Left colon (tissue), 2 donors: ENCODE measurements at places on chromosomes 16 and 17. TPM values are rescaled to one million over a fixed set of nuclear protein-coding genes. Genes with fewer than 3 reads are reported as not detected.

DNA sequence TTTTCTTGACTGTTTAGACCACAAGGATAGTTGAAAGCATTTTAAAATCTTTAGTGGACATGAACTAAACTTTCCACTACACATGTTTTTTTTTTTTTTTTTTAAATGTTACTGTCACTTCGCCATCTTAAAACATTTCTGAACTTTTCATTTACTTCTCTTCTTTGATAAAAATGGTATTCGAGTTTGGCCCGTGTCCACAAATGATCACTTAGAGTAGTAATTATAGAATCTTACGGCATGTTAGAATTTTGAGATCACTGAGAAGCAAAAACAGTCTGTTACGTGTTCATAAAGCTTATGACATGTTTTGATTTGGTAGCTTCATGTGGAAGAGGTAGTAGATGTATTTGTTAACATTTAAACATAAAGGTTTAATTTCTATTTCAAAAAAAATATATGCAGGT, 1.1 kb downstream of the NSRP1 start:
- DNase-seq = no peak

DNA sequence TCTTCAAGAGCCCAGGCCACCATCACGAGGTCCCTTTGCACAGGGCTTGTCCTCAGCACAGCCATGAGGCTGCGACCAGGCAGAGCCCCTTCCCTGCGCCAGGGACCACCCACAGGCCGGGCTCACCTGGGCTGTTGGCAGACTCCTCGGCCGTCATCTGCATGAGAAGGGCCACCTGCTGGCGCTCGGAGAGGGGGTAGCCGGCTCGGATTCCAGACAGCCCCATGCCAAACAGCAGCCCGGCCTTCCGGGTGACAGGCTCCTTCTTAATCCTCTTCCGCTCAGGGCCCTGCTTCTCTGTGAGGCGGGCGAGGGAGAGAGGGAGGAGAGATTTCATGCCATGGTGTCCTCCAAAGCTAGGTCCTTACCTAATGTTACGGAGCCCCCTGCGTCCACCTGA, 73.4 kb downstream of the ZNF778 start:
- no peak for DNase-seq

Gene SPIRE2
- total RNA-seq = 97.7 TPM

DNA sequence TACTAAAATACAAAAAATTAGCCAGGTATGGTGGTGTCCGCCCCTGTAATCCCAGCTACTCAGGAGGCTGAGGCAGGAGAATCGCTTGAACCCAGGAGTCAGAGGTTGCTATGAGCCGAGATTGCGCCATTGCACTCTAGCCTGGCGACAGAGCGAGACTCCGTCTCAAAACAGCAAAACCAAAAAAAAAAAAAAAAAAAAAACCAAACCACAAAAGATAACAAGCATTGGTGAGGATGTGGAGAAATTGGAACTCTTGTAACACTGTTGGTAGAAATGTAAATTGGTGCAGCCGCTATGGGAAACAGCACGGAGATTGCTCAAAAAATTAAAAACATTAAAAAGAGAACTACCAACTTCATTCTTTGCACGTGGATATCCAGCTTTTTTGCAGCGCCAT, 119.4 kb downstream of the OR1D5 start:
- DNase-seq = no peak

- no peak for DNase-seq
Measured at GRCh38 chr16:56400458-56400857, 24.9 kb downstream of the AMFR start.

Gene HBQ1
- total RNA-seq = not detected

DNA sequence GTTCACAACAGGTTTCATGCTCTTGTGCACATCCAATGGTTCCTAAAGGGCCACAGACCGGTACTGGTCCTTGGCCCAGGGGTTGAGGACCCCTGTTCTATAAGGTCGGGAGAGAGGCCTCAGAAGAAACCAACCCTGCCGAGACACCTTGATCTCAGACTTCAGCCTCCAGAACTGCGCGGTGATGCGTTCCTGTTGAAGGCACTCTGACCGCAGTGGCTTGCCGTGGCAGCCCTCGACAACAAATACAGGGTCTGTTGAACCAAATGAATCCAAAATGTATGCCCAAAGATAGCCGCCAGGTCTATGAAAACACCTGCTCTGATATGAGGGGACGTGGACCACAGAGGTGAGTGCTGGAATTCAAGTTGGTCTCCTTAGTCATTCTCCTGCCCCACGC, 389.8 kb downstream of the SEC14L1 start:
- DNase-seq = no peak

DNA sequence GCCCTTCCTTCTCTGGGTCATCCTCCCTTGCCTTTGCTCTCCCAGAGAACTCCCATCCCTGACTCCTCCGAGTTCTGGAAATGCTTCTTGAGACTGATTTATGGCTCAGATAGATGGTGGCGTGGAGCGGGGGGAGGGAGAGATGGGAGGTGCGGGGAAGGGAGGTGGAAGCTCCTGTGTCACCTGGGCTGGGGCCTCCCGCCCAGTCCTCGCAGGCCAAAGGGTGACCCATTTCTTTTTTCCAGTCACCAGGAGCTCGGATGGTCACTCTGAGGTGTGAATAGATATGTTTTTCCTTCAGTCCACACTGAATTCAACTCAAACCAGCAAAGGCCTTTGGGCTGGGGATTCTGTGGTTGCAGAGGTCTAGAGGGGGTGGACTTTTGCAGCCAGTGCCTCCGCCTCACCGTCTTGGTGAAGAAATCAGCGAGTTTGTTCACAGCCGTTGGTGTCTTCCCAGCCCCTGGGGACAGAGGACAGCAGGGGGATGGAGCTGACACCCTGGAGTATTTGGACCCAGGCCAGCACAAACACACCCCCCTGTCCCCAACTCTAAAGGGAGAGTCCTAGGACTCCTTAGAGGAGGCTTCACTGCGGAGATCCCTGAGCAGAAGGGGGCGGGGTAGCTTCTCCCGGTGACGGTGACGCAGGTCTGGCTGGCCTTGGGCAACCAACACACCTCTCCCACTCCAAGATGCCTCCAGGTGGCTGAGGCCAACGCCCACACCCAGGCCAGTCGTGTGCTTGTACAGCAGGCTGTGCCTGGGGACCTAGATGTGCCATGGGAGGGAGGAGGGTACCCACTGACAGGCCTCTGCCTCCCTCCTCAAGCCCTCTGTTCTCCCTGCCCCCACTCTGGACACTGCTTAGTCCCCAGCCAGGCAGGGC, 80.6 kb downstream of the AMFR start:
- DNase-seq = no peak
